ENCODE measurements at places on chromosomes 2 and 18. TPM values are rescaled to one million over a fixed set of nuclear protein-coding genes. Genes with fewer than 3 reads are reported as not detected.

GRCh38 chr2:199602271-199602895 is 144.6 kb upstream of the SATB2 start:
- no peak overlapping the region for H3K4me3 ChIP-seq
- H3K4me1 ChIP-seq, result peaks cover 4% of the 10 kb centered on the region
- DNase-seq, result no peak
- H3K36me3 ChIP-seq, result no peaks in the 10 kb centered on the region
- H3K27me3 ChIP-seq, result no peaks in the 10 kb centered on the region

- no peak for DNase-seq
- H3K4me1 ChIP-seq, result peaks cover 7% of the 10 kb centered on the region
- H3K36me3 ChIP-seq, result no peaks in the 10 kb centered on the region
- H3K27ac ChIP-seq, result peak overlapping the region; percentile 40
Observed at GRCh38 chr2:241219030-241219382, 30.5 kb downstream of the ANO7 start.

DNA sequence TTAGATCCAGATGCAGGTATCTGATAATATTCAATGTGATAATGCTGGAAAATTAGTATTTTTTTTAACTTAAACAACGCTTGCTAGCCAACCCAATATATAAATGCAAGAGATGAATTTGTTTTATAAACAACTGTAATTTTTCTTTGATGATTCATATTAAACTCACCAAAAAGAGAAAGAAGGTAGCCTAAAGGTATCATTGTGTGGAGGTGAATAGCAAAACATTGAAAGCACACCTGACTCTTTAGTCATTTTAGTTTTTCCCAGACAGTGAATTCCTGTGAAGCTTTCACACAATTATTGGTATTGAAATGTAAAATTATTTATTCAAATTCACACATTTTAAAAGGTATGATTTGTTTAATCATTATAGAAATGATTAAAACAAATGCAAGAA is 424.0 kb downstream of the NR4A2 start:
- H3K4me3 ChIP-seq, result no peak overlapping the region
- no peak for DNase-seq
- no peaks in the 10 kb centered on the region for H3K27me3 ChIP-seq
- no peaks in the 10 kb centered on the region for H3K36me3 ChIP-seq
- H3K27ac ChIP-seq, result no peak overlapping the region
- no peaks in the 10 kb centered on the region for H3K4me1 ChIP-seq

DNA sequence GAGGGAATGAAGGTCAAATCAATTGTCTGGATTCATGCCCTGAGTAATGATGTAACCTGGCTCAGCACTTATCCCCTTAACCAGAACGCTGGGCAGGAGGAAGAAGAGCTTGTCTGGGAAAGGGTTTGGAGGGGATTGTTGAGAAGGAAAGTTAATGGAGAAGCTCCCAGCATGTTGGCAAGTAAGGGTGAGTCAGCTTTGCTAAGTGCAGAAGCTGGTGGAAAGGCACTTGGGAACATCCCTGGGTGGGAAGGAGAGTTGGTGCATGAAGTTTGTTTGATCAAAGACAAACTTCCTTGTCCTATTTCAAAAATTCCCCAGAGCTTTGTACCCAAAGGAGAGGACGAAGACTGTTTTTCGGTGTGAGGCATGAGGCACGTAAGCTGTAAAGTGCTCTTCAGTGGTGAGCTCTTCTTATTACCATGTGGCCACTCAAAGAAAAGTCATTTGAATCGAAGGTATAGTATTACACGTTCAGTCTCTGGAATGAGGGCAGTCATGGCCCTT is 17.6 kb upstream of the DAW1 start:
- no peaks in the 10 kb centered on the region for H3K27me3 ChIP-seq
- H3K27ac ChIP-seq, result no peak overlapping the region

- H3K27me3 ChIP-seq, result peaks cover 15% of the 10 kb centered on the region
- H3K4me1 ChIP-seq, result no peaks in the 10 kb centered on the region
- no peak for DNase-seq
Observed at GRCh38 chr2:11562476-11562875, 28.6 kb downstream of the GREB1 start.

GRCh38 chr2:43224131-43224570 is 2.3 kb downstream of the ZFP36L2 start:
- no peaks in the 10 kb centered on the region for H3K27me3 ChIP-seq
- peaks cover 4% of the 10 kb centered on the region for H3K36me3 ChIP-seq
- peak overlapping the region; percentile 100 for H3K27ac ChIP-seq
- H3K4me1 ChIP-seq, result peaks cover 33% of the 10 kb centered on the region
- DNase-seq, result no peak
- peak overlapping the region; percentile 97 for H3K4me3 ChIP-seq

The LOXHD1 gene
- total RNA-seq, result 0.19 TPM

GRCh38 chr18:50262977-50263376 is 3.3 kb downstream of the CFAP53 start:
- H3K36me3 ChIP-seq, result no peaks in the 10 kb centered on the region
- H3K27ac ChIP-seq, result no peak overlapping the region
- H3K4me3 ChIP-seq, result no peak overlapping the region
- peaks cover 4% of the 10 kb centered on the region for H3K4me1 ChIP-seq

DNA sequence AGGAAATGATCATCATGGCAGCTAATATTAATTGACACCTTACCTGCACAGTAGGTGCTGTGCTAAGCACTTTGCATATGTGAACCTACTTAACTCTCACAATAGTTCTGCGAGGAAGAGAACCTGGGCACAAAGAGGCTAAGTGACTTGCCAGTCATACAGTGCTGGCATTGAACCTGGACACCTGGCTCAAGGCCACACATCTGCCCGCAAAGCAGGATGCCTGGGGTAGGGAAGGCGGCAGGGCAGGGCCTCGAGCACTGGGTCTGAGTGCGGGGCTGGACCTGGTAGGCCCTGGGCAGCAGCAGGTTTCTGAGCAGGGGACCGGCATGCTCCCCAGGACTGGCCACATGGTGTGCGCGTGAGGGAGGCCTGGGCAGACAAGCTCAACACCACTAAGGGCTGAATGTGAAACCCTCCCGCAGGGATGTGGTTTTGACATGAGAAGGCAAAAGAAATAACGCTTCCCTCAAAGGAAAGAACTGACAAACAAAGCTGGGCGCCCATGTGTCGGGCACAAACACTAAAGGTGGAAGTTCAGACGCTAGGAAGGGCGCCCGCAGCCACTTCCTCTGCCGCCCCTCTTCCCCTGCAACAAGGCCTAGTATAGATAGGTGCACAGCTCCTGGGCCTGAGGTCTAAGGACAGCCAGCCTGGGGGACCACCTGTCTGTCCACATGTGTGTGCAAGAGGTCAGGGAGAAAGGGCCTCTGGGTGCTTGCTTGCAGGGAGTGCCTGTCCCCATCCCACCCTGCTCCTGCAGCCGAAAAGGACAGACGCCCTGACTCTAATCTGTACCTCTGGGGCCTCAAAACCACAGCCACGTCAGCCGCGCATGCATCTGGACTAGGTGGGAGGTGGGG is 92.5 kb downstream of the ZFP36L2 start:
- H3K36me3 ChIP-seq, result no peaks in the 10 kb centered on the region
- H3K27ac ChIP-seq, result peak overlapping the region; percentile 79
- DNase-seq, result peak; percentile 50
- H3K4me3 ChIP-seq, result no peak overlapping the region
- no peaks in the 10 kb centered on the region for H3K27me3 ChIP-seq

The OTX1 gene
- 2.6 TPM for total RNA-seq

DNA sequence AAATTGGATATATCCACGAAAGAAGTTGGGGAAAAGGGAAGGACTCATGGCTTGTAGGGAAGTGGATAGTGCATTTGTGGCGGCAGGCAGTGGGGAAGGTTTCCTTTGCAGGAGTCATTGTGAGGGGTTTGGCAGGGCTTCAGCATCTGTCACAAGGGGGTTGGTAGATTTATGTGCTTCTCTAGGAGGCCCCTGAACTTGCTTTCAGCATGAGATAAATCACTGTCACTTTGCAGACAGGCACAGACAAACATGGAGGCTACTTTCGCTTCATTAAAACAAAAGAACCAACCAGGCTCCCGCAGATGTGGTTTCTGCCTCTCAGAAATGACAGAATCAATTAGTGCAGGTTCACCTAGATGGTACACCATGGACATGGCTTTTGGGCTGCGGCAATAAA is 340.7 kb downstream of the TGIF1 start:
- no peaks in the 10 kb centered on the region for H3K4me1 ChIP-seq
- H3K27ac ChIP-seq, result no peak overlapping the region
- H3K36me3 ChIP-seq, result no peaks in the 10 kb centered on the region
- no peak for DNase-seq

- no peaks in the 10 kb centered on the region for H3K4me1 ChIP-seq
- no peak for DNase-seq
- H3K27ac ChIP-seq, result no peak overlapping the region
- no peak overlapping the region for H3K4me3 ChIP-seq
Observed at GRCh38 chr18:70256994-70257393, 31.9 kb upstream of the SOCS6 start.

GRCh38 chr18:6784046-6784445 is 54.5 kb downstream of the ARHGAP28 start:
- H3K27ac ChIP-seq, result no peak overlapping the region
- peaks cover 6% of the 10 kb centered on the region for H3K4me1 ChIP-seq
- DNase-seq, result no peak
- H3K4me3 ChIP-seq, result no peak overlapping the region
- no peaks in the 10 kb centered on the region for H3K27me3 ChIP-seq
- H3K36me3 ChIP-seq, result no peaks in the 10 kb centered on the region

- no peak for DNase-seq
- no peaks in the 10 kb centered on the region for H3K36me3 ChIP-seq
- no peak overlapping the region for H3K27ac ChIP-seq
- H3K4me1 ChIP-seq, result no peaks in the 10 kb centered on the region
- H3K27me3 ChIP-seq, result no peaks in the 10 kb centered on the region
- H3K4me3 ChIP-seq, result no peak overlapping the region
Observed at GRCh38 chr2:55452879-55453278, 33.2 kb upstream of the CCDC88A start.

DNA sequence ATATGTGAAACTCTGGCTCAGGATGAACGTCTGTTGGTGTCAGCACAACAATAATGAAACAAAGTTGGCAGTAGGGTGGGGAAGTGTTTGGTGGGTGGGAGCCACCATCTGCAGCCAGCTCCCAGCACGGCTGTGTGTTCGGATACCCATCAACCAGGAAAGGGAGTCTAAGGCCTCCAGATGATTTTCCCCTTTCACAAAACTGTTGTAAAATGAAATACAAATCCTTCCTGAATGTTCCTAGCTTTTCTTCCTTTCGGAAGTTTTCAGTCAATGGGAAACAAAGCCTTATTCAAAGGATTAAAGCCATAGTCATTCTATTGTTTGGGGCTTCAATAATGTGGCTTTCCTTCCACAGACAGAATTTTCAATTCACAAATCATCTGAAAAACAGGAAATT is 14.5 kb upstream of the DARS1 start:
- no peaks in the 10 kb centered on the region for H3K36me3 ChIP-seq
- DNase-seq, result no peak
- H3K27ac ChIP-seq, result no peak overlapping the region

DNA sequence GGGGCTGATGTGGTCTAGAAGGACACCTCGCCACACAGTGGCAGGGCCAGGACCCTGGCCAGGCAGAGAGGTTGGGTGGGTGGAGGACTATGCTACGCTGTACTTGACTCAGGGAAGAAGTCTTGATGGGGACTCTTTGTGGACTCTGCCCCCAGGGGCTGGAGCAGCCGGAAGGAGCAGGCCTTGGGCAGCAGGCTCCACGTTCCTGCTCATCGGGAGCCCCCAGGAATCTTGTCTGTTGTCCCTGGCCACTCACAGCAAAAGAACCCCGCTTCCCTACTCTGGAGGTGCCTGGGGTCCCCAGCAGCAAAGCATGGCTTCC is 79.0 kb downstream of the POLR1A start:
- no peak overlapping the region for H3K4me3 ChIP-seq
- no peaks in the 10 kb centered on the region for H3K4me1 ChIP-seq
- no peaks in the 10 kb centered on the region for H3K27me3 ChIP-seq
- H3K36me3 ChIP-seq, result peaks cover 79% of the 10 kb centered on the region
- no peak for DNase-seq

GRCh38 chr2:27001950-27002349 is 30.8 kb upstream of the TMEM214 start:
- DNase-seq, result no peak
- no peak overlapping the region for H3K27ac ChIP-seq
- no peaks in the 10 kb centered on the region for H3K36me3 ChIP-seq
- H3K4me3 ChIP-seq, result no peak overlapping the region
- no peaks in the 10 kb centered on the region for H3K4me1 ChIP-seq
- H3K27me3 ChIP-seq, result no peaks in the 10 kb centered on the region

The CD8B2 gene
- total RNA-seq, result 0.19 TPM

The ERMN gene
- total RNA-seq, result not detected

Data from esophagus squamous epithelium (tissue), 5 donors.